Esophagus muscularis mucosa (tissue), 4 donors: ENCODE measurements at places on chromosomes 7 and 10. TPM values are rescaled to one million over a fixed set of nuclear protein-coding genes. Genes with fewer than 3 reads are reported as not detected.

LRRN3 gene
- total RNA-seq: 0.39 TPM

- no peak for DNase-seq
Observed at GRCh38 chr10:93438613-93439253, 43.4 kb downstream of the MYOF start.

DNA sequence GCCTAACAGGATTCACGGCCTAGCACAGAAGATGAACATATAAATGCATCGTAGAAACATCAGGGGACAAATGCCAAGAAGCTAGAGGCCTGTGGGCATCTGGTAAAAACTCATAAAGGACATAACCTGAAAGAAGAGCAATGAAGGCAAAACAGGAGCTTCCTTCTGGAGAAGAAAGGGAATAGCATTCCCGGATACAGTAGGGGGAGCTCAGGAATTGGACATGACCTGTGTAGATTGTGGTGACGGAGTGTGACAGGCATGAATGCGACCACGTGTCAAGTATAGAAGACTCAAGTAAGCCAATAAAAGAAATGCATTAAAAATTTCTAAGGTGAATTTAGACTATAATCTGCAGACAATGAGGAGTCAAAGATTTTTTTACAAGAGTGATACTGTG is 270.1 kb downstream of the AGMO start:
- no peak for DNase-seq

DNA sequence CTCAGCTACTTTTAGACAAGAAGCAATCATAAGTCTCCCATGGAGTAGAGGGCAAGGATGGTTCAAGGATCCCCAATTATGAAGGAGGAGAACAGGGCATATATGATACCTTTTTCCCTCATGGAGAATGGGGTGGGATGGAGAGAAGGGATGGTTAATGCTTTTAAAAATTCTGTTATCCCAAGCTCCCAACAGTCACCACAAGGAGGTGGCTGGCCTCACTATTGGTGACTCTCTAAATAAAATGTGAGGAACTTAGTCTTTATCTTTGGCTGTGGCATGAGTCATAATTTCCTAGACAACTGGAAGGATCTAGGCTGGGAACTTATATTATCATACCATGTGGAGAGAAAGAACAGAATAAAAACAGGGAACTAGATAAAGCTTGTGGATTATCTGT is 297.0 kb downstream of the PHTF2 start:
- DNase-seq: no peak

DNA sequence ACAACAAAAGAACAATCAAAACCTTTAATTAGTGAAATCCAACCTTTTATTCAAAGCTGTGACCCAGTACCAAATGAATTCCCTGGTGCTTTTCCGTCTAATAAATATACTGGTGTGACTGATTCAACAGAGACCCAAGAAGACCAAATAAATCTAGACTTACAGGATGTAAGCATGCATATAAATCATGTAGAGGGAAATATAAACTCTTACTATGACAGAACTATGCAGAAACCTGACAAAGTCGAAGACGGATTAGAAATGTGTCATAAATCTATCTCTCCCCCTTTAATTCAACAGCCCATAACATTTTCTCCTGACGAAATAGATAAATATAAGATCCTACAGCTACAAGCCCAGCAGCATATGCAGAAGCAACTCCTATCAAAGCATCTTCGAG is 540.6 kb upstream of the TEX47 start:
- DNase-seq: no peak

- DNase-seq: no peak
Observed at GRCh38 chr7:71130031-71130679, 1.8 kb upstream of the GALNT17 start.

DNA sequence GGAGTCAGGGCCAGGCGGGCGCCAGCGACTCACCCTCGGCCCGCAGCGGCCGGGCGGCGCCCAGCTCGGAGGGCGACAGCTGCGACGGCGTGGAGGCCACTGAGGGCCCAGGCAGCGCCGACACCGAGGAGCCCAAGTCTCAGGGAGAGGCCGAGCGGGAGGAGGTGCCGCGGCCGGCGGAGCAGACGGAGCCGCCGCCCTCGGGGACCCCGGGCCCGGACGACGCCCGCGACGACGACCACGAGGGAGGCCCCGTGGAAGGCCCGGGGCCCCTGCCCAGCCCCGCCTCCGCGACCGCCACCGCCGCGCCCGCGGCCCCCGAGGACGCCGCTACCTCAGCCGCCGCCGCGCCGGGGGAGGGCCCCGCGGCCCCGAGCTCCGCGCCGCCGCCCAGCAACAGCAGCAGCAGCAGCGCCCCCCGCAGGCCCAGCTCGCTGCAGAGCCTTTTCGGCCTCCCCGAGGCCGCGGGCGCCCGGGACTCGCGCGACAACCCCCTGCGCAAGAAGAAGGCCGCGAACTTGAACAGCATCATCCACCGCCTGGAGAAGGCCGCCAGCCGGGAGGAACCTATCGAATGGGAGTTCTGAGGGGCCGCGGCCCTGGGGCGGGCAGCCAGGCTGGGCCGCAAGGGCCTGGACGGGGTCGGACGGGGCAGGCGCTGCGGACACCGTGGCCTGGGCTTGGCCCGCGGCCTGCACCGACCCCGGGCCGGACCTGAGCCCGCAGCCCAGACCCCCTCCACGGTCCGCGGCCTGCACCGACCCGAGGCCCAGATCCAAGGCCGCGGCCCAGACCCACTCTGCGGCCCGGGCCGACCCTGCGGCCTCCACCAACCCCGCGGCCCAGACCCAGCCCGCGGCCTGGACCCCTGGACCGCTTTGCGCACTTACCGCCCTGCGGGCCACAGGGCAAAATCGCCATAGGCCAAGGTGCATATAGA is 37.9 kb upstream of the SH2B2 start:
- DNase-seq: no peak

DNA sequence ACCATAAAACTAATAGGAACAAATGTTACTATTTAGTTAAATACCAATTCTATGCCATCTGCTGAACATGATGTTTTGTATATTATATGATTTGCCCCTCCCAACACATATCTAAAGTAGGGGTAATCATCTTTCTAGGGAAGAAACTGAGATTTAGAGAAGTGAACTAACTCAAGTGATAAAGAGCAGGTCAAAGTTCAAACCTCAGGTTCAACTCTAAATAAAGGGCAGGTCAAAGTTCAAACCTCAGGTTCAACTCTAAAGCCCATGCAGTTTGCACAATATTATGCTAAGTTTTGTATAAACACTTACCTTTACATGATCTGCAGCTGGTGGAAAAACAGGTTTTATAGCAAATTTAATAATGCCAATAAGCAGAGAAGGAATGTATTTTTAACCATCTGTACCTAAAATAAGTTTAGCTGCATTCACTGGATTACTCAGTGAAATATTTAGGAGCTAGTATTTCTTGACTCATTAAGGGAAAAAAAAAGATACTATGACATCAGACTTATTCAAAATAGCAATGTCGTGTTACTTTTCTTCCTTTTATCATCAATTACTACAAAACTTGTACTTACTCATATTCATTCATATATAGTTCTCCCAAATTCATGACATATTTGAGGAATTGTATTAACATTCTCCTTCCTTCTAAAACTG is 1194.3 kb upstream of the CELF2 start:
- DNase-seq: no peak

NRCAM gene
- 5.2 TPM for total RNA-seq

DDC gene
- not detected for total RNA-seq

OR13A1 gene
- total RNA-seq: not detected

- no peak for DNase-seq
Observed at GRCh38 chr10:31101123-31101522, 69.5 kb upstream of the ZNF438 start.

GRCh38 chr10:108789336-108789735 is 1134.0 kb downstream of the XPNPEP1 start:
- no peak for DNase-seq

NAT16 gene
- not detected for total RNA-seq

GRCh38 chr7:18574676-18575075 is 79.1 kb downstream of the HDAC9 start:
- no peak for DNase-seq

PHKG1 gene
- total RNA-seq: 0.50 TPM

- DNase-seq: no peak
Observed at GRCh38 chr7:92627956-92628355, 37.8 kb upstream of the FAM133B start.

TSPAN13 gene
- 2.1 TPM for total RNA-seq

DNA sequence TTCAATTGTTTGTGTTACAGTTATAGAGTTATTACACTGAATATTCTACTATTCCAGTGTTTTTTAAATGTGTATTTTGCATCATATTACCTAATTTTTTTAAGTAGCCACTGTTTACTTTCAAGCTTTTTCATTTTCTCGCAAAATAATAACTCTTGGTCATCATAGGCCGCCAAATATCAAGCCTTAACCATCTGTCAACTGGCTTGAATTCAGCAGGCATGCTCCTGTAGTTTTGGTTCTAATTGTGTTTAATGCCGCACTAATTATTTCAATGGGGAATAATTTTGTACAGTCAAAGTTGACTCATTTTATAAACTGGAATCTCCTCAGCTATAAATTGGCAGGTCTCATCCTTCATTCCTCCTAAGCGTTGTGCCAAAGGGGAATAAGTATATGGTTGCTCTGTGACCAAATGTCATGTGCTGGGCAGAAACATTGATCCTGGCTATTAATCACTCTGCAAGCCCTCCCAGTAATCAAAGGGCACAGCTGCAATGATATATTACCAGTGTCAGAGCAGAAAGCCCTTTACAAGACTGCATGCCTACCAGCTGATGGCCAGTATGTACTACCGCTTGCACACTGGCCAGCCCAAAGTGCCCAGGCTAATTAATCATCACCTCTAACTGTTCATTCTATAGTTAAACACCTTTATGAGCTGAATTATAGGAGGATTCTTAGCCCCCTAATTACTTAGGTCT is 74.8 kb downstream of the SKAP2 start:
- no peak for DNase-seq
